ENCODE measurements at places on chromosomes 2 and 18.

DNA sequence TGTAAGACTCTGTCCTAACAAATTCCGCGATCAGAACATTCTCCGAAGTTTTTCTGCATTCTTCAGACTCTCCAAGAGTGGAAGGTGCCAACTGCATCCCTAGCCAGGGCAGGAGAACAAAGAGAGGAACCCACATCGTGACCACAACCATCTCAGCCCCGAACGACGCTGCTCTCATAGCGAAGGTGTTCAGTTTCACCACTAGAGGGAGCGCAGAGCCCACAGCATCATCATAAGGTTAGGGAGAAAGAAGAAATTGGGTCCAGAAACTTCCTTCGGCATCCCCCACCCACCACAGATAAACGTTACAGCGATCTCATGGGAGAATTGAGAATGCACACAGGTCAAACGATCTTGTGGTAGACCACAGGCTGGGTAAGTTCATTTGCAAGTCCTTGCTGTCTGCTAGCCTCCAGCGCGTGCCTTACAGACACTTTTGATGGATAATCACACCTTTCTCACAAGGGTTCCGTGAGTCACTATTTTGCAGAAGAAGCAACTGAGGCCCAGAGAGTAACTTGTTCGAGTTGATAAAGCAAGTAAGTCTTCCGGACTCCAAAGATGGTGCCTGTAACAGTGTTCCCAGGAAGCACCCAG is 53.7 kb upstream of the ARL4C start:
- DNase-seq: peak; percentile 88

DNA sequence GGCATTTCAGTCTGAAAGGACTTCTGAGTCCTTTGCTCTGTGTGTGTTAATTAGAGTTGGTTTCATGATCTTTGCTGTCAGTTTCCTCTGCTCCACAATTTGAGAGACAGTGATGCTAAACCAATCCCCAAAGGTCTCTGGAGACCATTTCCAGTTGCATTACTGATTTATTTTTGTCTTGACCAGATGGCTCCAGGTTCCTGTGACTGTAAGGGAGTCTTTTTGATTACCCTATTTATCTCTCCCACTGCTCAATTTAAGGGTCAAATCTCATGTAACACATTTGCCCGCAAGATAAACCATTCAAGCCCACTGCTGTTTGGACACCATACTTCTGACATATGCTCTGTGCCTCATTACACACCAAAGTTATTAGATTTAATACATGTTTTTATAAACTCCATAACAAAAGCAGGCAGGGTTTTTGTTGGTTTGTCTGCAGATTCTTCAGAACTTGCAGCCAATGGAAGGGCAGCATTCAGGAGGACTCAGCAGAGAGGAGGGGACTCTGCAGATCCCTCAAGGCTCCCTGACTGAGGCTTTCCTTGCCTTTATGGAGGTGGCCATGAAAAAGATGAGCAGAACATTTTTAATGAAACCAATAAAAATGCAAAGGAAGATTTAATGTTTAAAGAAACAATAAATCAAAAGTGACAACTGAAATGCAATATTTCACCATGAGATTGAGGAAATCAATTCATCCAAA is 889.3 kb upstream of the CELF4 start:
- no peak for DNase-seq

GRCh38 chr2:45654250-45654649 is 2.8 kb downstream of the PRKCE start:
- DNase-seq: no peak

GRCh38 chr2:138321458-138321857 is 180.1 kb upstream of the SPOPL start:
- DNase-seq: peak; percentile 61

DNA sequence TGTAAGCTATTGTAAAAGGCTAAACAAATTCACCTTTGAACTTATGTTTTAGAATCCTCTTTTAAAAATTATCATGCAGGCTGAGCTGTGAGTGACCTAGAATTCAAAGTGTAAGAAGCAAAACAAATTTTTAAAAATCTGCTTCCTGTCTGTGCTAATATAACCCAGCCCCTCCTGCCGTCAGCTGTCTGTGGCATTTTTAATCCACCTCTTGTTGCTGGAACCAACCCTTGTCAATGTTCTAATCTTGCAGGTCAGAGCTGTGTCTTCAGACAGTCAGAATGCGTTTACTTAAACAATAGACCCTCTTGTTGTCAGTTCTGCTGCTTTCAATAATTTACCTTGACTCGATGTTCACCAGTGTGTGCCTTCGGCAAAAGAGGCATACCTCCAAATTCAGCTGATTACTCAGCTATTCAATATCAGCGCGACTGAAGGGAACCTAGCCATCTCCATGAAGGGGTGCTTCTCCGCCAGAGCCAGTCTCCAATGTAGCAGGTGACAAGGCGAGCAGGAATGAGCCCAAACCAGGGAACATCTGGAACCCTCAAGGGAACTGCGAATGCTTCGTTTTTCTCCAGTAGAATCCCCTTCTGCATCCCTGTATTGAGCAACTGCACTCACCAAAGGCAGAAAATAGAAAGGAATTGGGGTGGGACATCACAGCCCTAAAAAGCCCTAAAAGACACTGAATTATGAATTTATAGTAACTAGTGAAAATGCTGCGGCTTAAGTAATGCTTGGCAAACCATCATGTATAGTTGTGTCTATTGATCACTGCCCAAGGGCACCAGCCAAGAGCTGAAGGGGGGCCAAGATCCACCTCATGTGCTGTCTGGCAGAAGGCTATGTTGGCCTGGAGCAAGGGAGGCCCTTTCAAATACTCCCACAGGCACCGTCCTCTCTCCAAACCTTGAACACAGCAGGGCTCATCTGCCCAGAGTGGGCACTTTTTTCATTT is 62.5 kb downstream of the LYPD6B start:
- no peak for DNase-seq

GRCh38 chr2:157989227-157989626 is 112.4 kb upstream of the UPP2 start:
- no peak for DNase-seq

DNA sequence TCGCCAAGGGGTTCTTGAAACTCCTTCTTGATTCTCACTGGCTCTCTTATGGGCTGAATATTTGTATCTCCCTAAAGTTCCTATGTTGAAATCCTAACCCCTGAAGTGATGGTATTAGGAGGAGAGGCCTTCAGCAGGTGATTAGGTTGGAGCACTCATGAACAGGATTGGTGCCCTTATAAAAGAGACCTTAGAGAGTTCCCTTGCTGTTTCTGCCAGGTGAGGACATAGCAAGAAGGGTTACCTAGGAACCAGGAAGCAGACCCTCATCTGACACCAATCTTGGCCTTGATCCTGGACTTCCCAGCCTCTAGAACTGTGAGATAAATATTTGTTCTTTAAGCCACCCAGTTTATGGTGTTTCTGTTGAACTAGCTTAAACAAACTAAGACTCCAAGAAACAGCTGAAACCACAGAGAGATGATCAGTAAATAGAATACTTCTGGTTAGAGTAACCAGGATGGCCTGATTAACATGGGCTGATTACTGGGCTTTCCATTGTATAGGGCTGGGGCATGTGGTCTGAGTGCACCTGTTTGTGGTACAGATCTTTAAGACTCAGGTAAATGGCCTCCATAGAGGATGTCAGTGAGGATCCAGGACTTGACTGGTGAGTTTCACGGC is 7.7 kb upstream of the CDC42EP3 start:
- no peak for DNase-seq

DNA sequence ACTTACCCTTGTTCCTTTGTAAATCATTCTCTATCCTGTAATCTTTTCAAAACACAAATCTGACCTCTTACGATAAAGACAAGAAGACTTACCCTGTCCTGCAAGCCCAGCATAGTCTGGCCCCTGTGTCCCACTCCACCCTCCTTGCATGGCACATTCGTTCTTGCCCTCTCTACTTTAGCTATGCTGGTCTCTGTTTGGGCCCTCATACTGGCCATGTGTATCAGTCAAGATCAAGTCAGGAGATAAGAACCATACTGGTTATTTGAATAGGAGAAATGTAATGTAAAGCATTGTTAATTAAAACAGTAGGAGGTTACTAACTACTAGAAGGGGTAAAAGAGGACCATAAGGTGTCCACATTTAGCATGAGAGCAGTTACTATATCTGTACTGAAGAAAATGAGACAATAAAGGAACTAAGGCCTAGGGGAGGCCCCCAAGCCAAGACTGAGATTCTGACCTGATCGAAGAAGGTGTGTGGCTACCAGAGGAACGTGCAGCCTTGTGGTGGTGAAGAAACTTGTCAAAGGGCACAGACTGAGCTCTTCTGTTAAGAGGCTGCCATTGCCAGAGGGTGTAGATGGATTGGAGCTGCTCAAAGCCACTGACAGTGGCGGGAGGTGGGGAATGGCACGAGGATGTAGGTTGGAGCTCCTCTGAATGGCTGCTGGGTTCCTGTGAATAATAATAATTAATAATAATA is 80.8 kb downstream of the KCTD18 start:
- DNase-seq: no peak

GRCh38 chr2:30213326-30213725 is 18.0 kb upstream of the LBH start:
- DNase-seq: no peak

GRCh38 chr2:142048581-142048980 is 82.2 kb downstream of the LRP1B start:
- no peak for DNase-seq

DNA sequence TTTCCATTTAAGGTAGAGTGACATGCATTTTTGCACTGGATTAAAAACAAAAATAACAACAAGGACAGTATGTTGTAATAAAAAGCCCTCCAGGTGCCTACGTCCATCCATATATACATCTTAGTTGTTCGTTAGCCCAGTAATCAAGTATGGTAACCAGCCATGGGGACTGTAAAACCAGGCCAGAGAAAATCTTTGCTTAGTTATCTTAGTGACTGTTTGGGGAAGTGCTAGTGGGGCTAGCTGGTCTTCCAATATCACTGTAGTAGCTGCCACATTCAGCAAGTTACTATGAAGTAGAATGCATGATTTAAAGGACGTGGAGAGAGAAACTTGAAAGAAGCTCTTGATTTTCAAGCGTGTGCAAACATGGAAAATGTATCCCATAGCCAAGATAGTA is 95.9 kb upstream of the STON1 start:
- DNase-seq: no peak

- DNase-seq: no peak
Measured at GRCh38 chr2:55875434-55876135, 48.0 kb downstream of the EFEMP1 start.

DNA sequence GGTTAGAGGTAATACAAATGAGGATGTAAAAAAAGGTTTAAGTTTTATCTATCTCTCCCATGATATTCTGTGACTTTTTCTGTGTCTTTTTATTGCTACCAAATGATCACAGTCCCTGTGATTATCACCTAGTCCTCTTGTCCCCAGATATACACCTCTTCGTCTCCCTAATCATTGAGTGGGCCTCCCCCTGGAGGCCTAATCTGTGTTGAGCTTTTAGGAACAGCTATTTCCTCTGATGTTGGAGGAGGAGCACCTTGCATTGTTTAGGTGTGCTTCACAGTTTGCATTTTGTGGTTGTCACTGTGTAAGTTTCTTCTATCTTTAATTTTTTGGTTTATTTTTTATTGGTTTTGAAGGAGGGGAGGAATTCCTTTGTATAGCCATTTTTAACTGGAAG is 33.3 kb downstream of the CCDC85A start:
- DNase-seq: no peak

GRCh38 chr2:17539611-17540092 is 844 bp upstream of the VSNL1 start:
- DNase-seq: no peak

DNA sequence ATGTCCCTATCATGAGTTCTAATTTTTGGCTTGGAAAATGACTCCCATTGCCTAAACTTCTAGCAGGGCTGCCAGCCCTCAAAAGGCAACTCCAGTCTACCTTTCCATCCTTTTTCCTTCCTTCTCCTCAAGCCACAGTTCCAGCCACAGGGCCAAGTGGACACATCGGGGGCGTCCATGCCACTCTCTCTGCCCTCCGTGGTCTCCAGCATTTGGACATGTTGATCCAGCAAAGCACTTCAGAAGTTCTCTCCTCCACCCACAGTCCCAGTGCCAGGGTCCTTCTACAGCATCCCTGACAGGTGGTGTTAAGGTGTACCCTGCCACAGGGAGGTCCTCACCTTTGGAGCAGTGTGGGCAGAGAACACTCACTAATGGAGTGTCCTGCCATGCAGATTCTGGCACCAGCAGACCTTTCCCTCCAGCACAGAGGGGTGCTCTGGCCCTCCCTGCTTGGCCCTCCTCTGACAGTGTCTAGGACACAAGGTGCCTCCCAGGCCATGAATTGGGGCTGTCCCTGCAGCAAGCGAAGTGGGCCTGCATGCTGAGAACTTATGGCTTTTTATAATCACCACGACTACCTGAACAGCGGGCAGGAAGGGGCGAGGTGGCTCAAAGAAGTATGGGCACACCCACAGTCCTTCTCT is 1.6 kb upstream of the FABP1 start:
- DNase-seq: no peak

- DNase-seq: no peak
Measured at GRCh38 chr2:30730736-30731647, 76.3 kb downstream of the CAPN13 start.

- DNase-seq: peak; percentile 73
Measured at GRCh38 chr2:58427572-58428095, 186.5 kb upstream of the FANCL start.

GRCh38 chr2:69943843-69944525 is 17.4 kb downstream of the ASPRV1 start:
- DNase-seq: no peak

DNA sequence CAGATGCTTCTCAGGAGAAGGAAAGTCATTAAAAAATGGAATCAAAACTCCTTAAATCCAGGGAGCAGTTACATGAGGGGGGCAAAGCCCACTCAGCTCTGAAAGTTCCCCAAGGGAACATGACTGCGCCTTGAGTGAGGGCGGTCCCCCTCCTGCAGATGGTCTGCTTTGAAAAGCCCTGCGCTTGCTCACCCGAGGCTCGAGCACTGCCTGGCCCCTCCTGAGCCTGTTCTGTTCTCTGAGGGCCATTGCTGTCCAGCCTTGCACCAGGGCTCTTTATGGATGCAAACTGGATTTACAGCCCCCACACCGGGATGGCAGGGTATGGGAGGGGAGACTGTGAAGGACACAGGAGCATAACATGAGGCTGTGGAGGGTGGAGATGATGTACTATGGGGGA is 37.8 kb upstream of the DNMT3A start:
- DNase-seq: no peak

DNA sequence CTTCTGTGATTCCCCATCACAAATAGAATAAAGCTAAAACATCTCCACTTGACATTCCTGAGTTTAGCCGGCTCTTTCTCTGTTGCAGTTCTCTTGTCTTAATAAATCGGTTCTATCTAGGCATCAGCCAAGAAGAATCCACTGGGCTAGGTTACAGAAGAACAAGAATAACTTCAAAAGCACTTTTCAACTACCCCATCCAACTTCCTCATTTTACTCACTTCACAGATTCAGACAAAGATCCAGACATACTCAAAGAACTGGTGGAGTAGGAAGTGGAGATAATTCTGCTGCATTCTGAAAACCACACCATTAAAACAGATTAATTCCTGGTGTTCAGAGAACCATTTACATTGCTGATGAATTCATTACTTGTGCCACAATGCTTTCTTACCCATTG is 9.6 kb upstream of the ALPK2 start:
- DNase-seq: no peak

GRCh38 chr2:30932870-30933269 is 125.6 kb upstream of the CAPN13 start:
- DNase-seq: no peak

- DNase-seq: no peak
Measured at GRCh38 chr18:56374007-56374655, 264.3 kb downstream of the TXNL1 start.

All from NCI-H2081 (cell line).